NCI-H1092 treated with DMSO at 0.1 percent for 48 hours (cell line): ENCODE measurements at places on chromosomes 3 and 15.

GRCh38 chr3:141450727-141451375 lies 36.0 kb upstream of the RASA2 start:
- DNase-seq: no peak

DNA sequence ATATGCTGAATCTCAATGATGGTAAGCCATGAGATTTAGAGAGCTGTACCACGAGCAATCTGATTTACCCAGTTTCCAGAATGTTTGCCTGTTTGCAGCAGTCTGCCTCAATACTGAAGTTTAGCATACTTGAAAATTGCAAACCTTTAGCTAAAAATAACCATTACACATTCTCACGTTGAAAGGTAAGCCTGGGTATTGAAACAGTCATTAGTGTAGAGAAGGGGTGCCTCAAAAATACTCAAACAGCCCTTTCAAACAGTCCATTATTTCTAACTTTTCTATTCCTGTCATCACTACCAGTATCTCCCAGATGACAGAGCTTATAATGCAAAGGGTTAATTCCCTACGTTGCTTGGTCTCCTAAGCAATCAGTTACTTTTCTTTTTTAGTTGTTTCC lies 111.8 kb upstream of the MBNL1 start:
- DNase-seq: no peak

DNA sequence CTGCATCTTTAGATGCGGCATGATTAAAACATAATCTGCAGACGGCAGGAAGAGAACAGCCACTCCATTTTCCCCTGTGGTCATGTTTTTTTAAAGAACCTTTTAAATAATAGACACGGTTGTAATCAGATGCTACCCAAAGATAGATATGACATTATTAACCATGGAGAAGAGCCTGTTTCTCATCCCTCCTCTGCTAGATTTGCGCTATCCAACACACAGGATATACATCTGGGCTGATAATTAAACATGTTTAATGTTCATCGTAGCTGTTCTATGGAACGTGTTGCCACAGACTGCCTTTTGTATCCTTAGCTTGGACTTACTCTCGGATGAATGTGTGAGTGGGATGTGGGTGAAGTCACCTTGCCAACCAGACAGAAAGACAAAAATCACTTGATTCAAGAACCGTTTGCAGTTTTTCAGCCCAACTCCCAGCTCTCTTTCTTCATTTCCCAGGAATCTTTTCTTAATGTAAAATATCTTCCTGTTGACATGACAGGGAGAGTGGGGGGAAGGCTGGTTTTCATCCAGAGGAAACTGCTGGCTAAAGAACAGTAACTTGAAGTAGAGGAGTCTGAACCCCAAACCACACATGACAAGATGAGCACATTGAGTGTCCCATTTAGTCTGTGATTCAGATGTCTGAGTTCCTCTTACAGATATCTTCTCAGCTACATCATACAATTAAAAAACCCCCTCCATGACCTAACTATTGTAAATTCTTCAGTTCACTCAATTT lies 118.6 kb upstream of the PRICKLE2 start:
- DNase-seq: no peak

GRCh38 chr3:36366308-36366707 lies 14.0 kb upstream of the STAC start:
- DNase-seq: no peak

DNA sequence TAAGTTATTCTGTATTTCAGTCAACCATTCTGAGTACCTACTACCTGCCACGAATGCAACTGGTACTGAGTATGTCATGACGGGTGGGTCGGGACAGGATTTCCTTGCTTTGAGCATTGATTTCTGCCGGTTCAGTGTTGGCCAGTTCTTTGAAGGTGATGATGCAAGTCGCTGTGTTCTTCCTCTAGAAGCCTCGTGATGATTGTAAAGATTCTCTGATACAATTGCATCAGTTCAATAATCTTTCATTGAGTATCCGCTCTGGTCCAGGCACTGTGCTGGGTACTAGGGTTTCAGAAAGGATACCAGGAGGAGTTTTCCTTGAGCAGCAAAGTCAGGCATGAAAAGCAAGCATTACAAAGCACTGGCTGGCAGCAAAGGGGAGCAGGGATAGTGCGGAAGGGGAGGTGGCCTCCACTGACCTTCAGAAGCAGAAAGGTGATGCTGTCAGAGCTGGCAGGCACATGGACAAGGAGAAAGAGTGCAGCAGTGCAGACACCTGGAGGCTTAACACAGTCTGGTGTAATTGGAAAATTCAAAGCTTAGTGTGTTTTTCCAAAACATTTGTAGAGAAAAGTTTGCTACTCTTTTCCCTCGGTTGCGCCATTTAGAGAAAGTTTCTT lies 100.1 kb downstream of the RPL39L start:
- no peak for DNase-seq

GRCh38 chr3:69094467-69095205 lies 9.9 kb downstream of the ARL6IP5 start:
- DNase-seq: no peak

GRCh38 chr3:9247941-9248521 lies 1.4 kb downstream of the SRGAP3 start:
- DNase-seq: no peak

- DNase-seq: no peak
Measured at GRCh38 chr15:77644543-77645247, 12.0 kb upstream of the LINGO1 start.

- no peak for DNase-seq
Measured at GRCh38 chr3:143331350-143331749, 211.8 kb downstream of the CHST2 start.

GRCh38 chr15:40857601-40858341 lies 13.9 kb downstream of the SPINT1 start:
- peak; percentile 41 for DNase-seq

DNA sequence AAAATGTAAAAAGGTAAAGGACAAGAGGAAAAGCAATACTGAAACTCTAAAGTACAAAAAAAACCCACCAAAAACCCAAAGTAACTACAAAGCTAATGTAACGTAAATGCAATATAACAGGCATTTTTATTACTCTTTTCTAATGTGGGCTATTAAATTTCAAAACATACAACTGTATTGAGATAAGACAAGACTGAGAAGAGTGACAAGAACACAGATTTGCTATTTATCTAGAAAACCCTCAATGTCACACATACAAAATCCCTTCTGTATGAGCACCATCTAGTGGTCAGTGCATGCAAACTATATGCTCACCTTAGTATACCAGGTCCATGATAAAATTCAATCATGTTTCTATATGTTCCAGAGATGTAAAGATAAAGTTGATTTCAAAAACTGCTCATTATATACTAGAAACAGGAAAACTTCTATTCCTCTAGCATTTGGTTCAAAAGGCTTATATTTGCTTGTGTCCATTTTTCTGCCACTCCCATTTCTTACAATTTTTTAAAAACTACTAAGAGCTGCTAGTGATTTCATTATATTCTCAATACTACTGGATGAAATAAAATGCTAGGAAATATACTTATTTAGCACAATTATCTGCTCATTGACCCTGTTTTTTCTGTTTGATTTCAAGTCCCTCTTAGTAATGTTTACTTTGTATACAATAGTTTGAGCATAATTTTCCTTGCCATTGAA lies 111.4 kb downstream of the DLG1 start:
- DNase-seq: peak; percentile 69

GRCh38 chr15:89057506-89058133 lies 30.6 kb upstream of the ABHD2 start:
- peak; percentile 47 for DNase-seq

DNA sequence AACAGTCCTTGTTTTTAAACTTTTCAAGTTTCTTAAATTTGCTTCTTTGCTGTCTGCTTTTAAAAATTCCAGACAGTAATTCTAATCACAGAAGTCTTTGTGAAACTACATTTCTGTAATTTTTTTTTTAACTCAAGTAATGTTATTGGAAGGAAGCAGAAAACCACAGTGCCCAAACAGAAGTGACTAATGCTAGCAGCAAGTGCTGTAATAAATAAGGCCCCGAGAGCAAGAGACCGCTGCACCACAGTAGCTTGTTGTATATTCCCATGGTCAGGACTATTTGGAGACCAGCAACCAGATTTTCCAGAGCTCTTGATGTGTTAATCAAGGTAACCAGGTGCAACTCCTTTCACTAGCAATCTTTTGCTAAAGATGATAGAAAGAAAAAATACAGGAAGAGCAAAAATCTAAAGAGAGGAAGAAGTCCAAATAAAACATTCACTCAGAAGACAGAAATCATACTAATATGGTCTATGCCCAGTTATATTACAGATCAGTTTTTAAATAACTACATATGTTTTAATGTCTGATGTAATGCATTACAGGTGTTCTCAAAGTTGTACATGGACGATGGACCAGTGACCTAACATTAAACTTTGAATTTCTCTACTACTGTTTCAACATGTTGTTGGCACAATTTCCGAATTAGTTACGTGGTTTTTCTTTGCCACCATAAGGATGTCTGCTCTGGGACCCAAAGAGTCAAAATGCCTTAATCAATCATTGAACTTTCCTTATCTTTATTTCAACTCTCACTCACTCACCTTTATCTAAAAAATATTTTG lies 36.4 kb downstream of the WWTR1 start:
- DNase-seq: no peak

- DNase-seq: no peak
Measured at GRCh38 chr3:45644791-45645201, 44.4 kb upstream of the SACM1L start.

DNA sequence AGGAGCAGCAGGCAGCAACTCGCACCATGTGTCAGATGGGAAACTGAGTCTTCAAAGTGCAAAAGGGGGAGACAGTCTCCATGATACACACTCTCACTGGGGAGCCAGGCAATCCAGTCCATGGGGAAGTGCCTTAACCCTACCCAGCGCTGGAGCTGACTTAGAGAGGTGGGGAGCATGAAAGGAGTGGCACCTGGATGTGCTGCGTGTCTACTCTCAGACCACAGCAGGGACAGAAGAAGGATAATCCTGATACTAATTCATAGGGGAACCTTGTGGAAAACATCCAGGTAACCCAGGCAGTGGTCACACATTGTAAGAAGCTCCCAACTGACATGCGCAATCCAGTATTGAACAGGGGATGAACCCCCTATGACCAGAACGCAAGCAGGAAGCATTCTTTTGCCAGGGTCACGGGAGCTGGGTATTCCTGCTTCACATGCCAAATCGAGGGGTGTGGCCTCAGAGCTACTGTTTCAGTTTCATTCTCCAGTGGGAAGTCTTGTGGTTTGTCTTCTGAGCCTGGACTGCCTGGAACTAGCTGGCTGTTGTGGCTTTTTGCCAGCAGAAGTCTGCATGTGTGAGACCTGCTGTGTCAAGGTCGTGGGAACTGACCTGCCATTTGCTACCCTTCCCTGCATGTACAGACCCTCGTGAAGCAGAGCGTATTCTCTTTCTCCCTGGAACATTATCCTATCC lies 367.6 kb upstream of the NDN start:
- DNase-seq: no peak

DNA sequence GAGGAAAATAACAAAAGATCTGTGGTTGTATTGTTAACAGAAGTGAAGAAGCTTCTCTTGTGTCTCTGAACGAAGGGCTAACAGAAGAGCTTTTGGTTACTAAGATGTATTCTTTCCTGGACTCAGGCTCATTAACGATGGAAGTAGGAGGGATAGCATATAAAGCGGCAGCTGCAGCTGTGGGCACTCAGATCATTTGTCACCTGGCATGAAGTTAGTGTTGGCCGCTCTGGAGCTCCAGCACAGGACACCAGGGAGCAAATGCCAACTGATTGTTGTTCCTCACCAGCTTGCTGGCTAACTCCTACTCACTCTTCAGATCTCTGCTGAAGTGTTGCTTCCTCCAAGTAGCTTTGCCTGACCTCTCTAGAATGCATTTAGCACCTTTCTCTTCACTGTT lies 15.5 kb upstream of the SLITRK3 start:
- no peak for DNase-seq

- no peak for DNase-seq
Measured at GRCh38 chr3:141356046-141356445, 12.3 kb upstream of the ZBTB38 start.

DNA sequence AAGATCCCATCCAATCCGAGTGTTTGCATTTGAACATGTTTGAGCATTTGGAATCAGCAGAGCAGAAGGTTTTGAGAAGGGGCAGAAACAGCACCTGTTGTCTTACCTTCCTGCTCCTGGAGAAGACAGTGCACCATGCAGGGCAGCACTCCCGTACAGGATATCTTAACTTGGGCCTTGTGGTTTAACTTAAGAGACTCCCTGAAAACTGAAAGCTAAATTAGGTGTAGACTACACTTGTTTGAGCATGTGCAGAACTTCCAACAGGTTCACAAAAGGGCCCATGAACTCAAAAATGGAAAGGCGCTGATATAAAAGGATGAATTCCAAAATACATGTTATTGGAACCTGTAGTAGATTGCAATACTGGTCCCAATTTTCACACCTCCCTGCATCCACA lies 175.4 kb upstream of the PRICKLE2 start:
- no peak for DNase-seq

DNA sequence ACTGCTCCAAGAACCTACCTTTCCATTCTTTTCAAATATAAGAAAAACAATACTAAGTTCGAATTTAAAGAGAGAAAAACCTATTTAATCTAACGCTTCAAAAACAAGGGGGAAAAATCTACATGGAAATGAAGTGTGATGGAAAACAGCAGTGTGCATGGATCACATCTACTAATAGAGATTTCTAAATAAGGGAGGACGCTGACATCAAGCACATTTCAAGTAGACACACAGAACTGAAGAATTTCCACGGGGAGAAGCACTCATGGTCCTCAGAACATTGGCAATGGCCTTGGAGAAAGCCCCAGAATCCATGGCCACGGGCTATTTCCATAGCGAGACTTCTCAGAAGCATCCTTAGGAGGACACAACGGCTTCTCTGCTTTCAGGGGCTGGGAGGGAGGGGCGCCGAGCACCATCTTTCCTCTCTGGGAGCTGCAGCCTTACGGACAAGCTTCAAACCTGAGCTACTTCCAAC lies 1.0 kb downstream of the TASOR start:
- DNase-seq: no peak

DNA sequence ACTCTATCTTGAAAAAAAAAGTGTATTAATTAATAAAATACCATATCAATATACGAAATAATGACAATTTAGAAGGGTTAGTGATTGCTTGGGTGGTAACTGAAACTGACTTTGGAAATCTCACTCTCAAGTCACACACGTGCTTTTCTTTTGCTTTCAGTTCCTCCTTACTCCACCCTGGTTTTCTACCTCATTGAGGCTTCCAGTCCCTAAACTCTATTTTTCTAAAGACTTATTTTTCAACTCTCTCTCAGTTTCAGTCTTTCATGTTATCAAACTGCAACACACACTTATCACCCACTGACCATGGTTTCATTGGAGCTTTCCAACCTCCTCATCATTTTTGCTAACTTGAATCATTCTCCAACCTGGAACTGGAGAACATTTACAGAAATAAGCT lies 23.5 kb downstream of the IL12A start:
- DNase-seq: no peak

DNA sequence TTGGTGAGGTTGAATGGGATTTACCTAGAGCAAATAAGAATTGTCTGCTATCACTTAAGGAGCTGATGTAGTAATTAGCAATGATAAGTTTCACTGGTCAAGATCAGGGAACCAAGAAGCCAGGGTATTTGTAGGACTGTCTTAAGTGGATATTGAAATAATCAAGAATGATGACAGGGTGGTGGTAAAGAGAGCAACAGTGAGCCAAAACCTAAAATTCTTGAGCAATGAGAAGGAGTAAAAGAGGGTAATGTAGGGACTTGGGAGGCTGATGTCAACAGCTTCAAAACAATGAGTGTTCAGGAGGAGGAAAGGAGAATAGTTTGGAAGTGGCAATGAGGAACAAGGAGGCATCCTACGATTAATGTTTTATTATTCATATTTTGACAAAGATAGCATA lies 31.5 kb upstream of the SLC2A2 start:
- DNase-seq: no peak

- DNase-seq: peak; percentile 84
Measured at GRCh38 chr3:193816656-193817311, 223.8 kb downstream of the OPA1 start.
